ENCODE measurements at places on chromosomes 11 and 22.
A peak's percentile ranks its signal among the peaks of the same experiment; 100 is the strongest.

- no peak for DNase-seq
These were observed 63.9 kb downstream of the SYN3 start for GRCh38 chr22:32994041-32994830.

DNA sequence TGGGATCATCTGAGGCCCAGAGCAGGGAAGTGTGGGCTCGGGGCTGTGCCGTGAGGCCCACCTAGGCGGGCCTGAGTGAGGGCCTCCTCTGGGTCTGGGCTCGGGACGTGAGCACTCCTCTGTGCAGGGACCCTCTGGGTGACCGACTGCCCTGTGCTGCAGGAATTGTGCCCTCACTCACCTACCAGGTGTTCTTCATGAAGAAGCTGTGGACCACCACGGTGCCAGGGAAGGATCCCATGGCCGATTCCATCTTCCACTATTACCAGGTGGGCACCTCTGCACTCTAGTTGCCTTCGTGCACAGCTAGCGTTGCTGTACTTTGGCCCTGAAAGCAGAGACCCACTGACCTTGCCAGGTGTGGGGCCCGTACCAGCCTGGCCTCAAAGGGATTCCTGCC is 80.5 kb downstream of the MYO7A start:
- DNase-seq: no peak

GRCh38 chr11:29562183-29562582 is 454.6 kb downstream of the KCNA4 start:
- no peak for DNase-seq

GRCh38 chr11:117535201-117535849 is 207.7 kb downstream of the CEP164 start:
- DNase-seq: no peak

DNA sequence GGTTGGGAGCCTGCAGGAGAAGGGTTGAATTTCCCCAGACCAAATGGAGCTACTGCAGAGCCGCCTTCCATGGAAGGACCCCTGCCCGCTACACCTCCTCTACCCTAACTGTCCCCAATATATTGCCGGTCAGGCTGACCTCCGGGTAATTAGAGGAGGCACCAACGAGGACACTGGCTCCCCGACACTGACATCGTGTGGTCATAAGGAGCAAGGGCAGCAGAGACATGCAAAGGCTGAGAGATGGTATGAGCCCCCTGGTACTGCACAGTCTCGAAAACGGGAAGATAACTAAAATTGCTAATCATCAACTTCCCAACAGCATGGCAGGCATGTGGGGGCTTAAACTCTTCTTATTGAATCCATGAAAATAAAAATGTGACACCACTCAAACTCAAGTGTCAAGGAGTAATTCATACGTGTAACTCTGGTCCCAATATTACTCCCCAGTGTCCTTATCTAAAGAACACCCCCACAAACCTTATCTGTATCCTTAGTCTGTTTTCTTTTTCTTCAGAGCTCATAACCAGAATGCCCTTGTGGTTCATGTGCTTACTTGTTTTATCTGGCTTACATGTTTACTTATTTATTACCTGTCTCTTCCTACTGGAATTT is 4.4 kb downstream of the CAVIN3 start:
- DNase-seq: peak; percentile 10

DNA sequence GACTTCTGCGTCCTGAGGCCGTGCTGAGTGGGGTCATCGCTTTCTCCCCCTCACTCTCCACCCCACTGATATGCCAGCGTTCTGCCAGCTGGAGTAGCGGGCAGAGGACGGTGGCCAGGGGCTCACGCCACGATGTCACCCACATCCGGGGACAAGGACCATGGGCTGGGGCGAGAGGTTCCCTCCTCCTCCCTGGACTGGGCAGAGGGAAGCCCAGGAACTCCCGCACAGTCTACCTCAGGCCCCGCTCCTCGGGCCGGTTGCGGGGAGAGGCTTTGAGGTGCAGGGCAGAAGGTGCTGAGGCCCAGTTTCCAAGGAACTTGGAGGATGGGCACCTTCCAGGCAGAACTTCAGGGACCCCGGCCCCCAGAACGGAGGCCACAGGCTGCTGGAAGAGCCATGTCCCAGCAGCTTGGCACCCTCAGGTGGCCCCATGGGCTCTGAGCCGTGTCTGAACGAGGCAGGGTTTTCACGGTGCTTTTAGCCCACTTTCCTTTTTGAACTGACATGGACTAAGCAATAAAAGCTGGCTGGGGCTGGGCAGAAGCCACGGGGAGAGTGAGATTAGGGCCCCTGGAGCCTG is 25.4 kb downstream of the ADAMTS15 start:
- DNase-seq: no peak

DNA sequence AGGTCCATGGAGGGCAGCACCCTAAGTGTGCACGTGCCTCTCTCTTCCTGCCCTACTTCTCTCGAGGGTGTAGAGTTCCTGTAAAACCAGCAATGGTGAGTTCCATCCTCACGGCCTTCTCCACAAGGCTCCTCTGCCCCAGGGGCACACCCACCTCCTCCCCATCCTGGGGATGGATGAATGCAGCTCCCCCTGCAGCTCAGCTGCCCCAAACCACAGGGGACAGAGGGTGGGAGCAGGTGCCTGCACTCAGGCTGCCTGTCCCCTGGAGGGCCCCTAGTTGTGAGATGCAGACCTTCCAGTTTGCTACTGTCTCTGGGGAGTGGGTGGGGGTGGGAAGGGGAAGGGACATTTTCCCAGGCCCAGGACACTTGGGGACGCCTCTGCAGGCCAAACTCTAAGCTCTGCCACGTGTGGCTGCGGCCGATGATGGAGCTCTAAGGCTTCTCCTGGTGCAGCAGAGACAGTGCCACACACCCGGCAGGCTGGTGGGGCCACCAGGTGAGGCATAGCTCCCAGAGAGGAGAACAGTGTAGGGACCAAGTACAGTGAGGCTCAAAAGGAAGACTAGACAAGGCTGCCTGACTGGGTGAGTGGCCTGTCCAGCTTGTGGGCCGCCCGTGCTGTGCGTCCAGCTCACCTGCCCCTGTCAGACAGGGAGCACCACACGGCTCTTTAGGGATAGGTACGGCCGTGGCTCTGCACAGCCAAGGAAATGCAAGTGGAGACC is 540.9 kb downstream of the TBC1D22A start:
- no peak for DNase-seq

- DNase-seq: no peak
These were observed 25.1 kb downstream of the KIAA1671 start for GRCh38 chr22:24977370-24978221.

- DNase-seq: no peak
These were observed at the start of gene CNTN5 for GRCh38 chr11:99020352-99021225. TSS of gene CNTN5 (plus strand) at chr11:99020949.

- DNase-seq: no peak
These were observed 47.2 kb downstream of the LRFN4 start for GRCh38 chr11:66904055-66904454.

DNA sequence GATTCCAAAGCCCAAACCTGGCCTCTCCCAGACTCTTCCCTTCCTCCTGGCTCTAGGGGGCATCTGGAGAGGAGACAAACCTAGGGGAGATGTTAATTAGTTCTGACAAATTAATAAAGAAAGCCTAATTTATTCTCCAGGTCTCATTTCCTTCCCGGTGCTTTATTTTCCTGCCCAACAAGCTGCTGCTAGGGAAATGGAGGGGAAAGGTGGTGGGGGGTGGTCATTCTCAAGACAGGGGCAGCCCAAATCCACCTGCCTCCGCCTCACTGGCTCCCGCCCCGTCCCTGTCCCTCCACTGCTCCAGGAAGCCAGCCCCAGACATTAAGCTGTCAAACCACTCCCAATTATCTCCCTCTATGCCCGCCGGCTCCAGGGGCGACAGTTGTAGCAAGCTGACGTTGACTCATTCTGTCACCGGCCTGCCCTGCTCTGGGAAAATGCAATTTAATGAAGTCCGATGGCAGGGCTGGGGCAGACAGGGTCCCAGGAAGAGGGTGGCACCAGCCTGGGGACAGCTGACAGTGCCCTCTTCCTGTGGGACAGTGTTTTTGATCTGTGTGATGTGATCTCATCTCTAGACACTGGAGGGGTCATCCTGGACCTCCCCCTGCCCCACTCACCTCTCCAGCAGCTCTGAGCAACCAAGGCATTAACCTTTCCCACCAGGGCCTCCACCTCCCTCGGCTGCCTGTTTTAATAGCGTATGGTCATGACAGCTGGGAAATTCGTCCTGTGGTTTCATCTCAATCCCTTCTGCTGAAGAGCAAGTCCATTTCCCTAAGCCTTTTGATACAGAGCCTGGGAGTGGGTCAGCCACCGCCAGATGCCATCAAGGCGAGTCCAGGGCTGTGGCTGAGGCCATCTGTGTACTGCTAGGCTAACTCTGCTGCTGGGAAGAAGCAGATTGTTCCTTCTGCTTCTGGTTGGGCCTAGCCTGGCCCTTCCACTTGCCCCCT is 27.1 kb downstream of the NECTIN1 start:
- DNase-seq: no peak

DNA sequence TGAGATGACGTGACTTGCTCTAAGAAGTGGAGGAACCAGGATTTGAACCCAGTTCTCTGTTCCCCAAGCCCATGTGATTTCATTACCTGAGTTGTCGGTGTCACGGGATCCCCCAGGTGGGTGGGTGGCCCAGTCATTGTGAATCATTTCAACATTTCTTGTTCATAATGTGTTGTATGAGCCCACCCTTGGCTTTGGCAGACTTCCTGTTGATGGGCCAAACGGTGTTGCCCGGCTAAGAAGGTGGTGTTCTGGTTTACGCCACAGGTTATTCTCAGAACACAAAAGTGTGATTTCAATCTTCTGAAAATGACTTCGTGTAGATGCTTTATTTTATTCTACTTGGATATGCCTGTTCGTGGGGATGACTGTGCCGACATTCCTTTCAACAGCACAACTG is 21.6 kb upstream of the ST14 start:
- no peak for DNase-seq

DNA sequence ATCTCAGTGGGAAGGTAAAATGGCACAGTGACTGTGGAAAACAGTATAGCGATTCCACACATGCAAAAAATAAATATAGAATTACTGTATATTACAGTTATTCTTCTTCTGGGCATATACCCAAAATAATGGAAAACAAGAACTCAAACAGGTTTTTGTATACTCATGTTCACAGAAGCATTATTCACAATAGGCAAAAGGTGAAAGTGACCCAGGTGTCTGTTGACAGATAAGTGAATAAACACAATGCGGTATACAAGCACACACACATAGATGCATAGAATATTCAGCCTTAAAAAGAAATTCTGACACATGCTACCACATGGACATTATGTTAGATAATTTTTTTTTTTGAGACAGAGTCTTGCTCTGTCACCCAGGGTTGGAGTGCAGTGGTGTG is 233.0 kb downstream of the SWAP70 start:
- no peak for DNase-seq

- DNase-seq: no peak
These were observed 5.1 kb upstream of the LMO1 start for GRCh38 chr11:8268530-8269400.

- DNase-seq: no peak
These were observed 38.4 kb upstream of the HORMAD2 start for GRCh38 chr22:30041881-30042280.

GRCh38 chr22:31346255-31346732 is at the start of gene PATZ1:
TSS of gene PATZ1 (minus strand) at chr22:31346346. CDS start at chr22:31345602, 744 bp downstream.
- DNase-seq: peak; percentile 69

GRCh38 chr11:118917481-118918127 is 8.1 kb downstream of the BCL9L start:
- no peak for DNase-seq

DNA sequence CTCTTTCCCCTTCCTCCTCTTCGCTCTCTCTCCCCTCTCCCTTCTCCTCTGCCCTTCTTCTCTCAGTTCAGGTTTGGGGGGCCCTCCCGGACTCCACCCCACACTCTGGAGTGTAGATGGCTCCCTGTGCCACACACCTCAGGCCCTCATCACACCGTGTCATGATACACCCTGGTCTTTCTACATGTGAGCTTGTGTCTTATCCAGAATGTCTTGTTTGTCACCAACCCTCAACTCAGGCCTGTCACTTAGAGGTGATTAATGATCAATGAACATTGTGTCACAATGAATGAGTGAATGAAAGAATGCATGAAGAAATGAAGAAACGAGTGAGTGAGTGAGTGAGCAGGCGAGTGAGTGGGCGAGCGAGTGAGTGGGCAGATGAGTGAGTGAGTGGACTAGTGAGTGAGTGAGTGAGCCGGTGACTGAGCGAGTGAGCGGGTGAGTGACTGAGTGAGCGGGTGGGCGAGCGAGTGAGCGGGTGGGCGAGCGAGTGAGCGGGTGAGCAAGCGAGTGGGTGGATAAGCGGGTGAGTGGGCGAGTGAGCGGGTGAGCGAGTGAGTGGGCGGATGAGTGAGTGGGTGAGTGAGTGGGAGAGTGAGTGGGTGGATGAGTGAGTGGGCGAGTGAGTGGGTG is 33.8 kb downstream of the CAPN1 start:
- no peak for DNase-seq

- DNase-seq: no peak
These were observed 7.6 kb downstream of the ATXN10 start for GRCh38 chr22:45678961-45679912.

DNA sequence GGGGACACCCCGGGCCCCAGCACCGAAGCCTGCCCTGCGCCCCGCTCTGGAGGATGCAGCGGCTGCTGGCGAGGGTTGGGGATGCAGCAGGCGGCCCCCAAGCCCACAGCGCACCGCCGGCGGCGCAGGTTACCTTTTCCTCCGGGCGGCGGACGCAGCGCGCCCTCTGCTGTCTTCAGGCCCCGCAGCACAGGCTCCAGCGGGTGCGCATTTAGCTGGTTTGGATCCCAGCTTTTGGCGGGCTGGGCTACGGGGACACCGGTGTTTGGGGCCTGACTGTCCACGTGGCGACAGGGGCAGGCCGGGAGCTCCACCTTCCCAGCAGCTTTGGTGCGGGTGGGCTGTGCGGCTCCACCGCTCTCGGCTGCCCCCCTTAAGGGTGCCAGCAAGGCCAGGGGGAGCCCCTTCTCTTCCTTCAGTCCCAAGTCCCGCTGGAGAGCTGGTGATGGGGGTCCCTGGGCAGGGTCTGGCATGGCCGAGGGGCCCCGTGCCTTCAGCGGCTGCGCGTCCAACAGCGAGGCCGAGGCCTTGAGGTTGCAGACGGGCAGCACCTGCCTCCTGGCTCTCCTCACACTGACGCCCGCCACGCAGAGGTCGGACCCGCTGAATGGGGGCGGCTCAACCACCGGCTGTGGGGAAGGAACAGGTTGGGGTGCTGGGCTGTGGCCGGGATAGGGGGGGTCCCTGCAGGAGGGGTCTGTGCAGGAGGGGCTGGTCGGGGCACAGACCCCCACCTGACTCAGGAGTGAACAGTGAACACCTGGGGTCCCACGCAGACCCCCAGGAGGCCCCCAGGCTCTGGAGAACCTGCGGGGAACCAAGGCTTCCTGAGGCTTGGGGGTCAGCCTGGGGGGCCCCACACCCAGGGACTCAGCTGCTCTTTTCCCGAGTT is 18.0 kb upstream of the IL17REL start:
- peak; percentile 75 for DNase-seq

GRCh38 chr11:23278121-23278520 is 417.8 kb upstream of the CCDC179 start:
- DNase-seq: no peak

GRCh38 chr11:13884158-13884799 is 78.2 kb upstream of the SPON1 start:
- no peak for DNase-seq
